ENCODE measurements at places on chromosomes 2 and 18.

- no peak for DNase-seq
These were observed 38.2 kb upstream of the MARCO start for GRCh38 chr2:118903551-118904479.

- DNase-seq = no peak
These were observed 105.4 kb downstream of the ACKR3 start for GRCh38 chr2:236675051-236675450.

GRCh38 chr2:65380255-65380654 is 52.1 kb downstream of the SPRED2 start:
- DNase-seq = no peak

DNA sequence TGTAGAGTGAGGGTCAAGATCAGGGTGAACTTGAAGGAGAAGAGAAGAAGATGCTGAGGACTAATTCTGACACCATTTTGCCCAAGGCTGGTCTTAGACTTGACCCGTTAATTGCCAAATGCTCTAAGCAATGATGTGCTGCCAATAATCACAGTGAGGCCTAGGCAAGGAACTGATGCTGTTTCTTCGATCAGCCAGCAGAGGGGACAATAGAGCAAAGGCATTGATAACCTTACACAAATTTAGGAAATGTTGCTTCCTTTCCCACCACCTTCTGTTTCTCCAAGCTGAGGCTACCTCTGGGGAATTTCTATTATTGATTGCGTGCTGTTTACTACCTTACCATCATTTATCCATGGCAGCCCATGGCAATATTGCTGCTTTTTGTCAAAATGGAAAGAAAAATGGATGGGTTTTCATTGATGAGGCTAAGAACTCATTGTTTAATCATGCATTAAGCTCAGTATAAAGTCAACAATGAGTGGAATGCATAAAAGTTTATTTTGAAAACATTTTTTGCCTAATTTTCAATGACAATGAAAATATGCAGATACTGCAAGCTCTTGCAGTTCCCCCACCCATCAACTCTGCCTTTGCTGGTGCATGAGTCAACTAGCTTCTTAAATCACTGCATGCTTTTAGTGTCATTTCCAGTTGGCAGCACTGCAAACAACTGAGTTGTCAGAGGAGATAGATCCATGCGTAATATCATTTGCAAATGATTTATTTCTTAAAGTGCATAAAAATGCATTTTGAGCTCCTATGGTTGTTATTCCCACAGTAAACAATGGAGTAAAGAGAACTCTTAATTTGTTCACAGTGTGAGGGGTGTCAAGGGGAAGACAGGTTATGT is 116.4 kb upstream of the NYAP2 start:
- no peak for DNase-seq

GRCh38 chr18:55996717-55997116 is 408.7 kb upstream of the TCF4 start:
- no peak for DNase-seq

GRCh38 chr2:79585701-79586433 is 73.0 kb downstream of the CTNNA2 start:
- no peak for DNase-seq
